ENCODE measurements at places on chromosomes 5 and 9.
A peak's percentile ranks its signal among the peaks of the same experiment; 100 is the strongest.

DNA sequence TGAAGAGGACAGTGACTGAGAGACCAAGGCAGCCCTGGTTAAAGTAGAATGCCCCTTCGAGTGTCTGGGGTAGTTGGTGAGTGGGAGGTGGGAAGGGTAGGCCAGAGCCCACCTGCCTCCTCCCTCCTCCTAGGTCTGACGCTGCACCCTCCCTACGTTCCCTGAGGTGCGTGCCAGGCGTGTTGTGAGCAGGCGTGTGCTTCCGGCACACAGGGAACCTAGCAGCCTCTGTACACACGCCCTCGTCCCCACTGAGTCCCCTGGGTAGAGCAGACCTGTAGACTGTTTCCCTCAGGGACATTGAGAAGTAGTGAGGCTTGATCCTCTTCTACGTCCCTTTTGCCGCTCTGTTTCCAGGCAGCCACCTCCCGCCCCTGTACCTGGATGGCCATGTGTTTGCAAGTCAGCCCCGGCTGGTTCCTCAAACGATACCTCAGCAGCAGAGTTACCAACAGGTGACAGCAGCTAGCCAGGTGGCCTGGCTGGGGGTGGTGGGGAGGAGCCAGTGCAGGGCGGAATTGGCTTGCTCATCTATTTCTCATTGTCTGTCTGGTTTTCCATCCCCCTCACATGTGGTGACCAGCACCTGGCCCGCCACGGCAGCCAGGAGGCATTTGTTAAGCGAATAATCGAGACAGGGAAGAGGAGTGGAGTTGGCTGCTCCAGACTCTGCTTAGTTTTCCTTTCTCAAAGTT lies 16.8 kb upstream of the POMT1 start:
- no peak for DNase-seq

- DNase-seq = no peak
Measured at GRCh38 chr9:25990376-25990775, 312.1 kb upstream of the TUSC1 start.

DNA sequence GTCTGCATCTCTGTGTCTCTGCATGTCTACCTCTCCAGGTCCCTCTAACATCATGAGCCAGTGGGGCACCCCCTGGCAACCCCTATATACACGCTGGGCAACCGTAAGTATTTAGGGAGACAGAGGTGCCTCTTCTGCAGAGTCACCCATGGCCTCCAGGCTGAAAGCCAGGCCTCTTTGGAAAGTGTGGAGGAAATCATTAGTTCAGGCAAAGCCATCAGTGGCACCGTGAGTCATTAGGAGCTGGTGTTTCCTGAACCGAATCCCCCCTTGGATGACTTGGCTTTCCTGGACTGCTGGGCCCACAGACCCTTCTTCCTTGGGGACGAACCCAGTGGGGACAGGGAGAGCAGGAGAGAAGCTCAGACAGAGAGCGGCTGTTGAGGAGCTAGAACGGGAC lies 174.8 kb downstream of the OLFM1 start:
- DNase-seq = no peak

- peak; percentile 41 for DNase-seq
Measured at GRCh38 chr9:88534456-88535225, at the start of gene NXNL2. Gene NXNL2 (plus strand): TSS chr9:88535178. CDS start chr9:88535435, 257 bp downstream.

GRCh38 chr5:123610665-123611405 lies 98.9 kb downstream of the CSNK1G3 start:
- peak; percentile 1 for DNase-seq

DNA sequence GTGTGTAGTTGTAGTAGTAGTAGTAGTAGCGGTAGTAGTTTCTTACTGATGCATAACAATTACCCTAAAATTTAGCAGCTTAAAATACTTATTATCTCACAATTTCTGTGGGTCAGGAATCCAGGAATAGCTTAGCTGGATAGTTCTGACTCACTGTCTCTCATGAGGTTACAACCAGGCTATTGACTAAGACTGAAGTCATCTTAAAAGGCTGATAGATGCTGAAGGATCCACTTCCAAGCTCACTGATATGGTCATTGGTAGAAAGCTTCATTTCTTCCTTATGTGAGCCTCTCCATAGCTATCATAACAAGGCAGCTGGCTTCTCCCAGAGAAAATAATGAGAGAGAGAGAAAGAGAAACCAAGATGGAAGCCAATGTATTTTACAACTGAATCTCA lies 147.5 kb upstream of the FBXL17 start:
- no peak for DNase-seq

GRCh38 chr5:51384281-51384840 lies 1.1 kb downstream of the ISL1 start:
- no peak for DNase-seq

GRCh38 chr9:105376893-105377292 lies 70.9 kb upstream of the FSD1L start:
- no peak for DNase-seq

GRCh38 chr5:155080721-155081120 lies 67.2 kb downstream of the KIF4B start:
- DNase-seq = no peak
